ENCODE measurements at places on chromosomes 2 and 18.

DNA sequence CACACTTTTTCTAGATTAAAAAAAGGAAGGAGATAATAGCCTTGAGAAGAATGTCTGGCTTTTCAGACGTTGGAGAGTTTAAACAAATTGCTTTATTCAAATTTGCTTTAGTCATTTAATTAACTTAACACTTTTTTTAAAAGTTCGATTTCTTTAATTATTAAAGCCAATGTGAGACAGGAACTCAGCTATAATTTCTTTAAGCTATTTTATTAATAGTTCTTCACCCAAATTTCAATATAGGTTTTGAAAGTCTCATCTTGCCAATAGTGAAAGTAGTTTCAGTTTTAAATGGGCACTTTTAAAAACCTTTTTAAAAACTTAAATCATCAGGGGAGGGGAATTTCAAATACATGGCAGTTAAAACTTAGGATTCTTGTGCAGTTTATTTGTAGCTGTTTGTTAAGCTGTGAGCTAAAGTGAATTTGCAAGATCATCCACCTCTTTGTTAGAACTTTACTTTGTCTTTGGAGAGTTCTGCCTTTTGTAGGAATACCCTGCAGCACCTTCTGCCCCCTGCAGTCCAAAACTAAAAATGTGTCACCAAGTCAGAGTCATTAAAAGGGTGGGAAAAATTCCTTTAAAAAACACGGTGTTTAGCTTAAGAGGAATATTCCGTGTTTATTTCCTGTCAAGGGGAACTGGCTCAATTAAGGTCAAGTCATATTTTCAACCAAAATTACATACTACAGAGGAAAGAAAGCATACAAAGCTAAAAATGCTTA is 4.6 kb downstream of the TGIF1 start:
- DNase-seq, result no peak

DNA sequence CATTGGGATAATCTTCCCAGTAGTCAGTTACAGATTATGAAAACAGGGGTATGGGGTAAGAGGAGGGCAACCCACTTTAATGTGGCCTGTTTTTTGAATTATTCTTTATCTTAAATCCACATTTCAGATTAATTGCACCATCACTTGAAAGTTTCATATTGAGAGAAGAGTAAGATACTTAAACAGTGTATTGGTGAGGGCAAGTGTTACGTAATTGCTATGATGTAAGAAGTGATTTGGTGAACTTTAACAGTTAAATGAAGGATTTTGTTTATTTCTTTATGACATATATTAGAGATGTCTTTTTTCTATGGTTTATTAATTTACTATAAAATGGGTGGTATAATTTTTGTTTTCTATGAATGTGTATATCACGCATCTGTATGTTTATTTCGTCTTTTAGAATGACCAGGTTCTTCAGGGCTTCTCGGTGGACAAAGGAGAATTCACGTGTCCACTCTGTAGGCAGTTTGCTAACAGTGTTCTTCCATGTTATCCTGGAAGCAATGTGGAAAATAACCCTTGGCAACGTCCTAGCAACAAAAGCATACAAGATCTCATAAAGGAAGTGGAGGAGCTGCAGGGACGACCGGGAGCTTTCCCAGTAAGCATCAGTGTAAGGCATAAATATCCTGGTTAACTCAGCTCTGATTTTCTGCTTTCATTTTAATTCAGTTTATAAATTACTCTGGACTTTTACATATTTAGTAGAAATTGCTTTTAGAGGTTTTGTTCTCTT is 171.2 kb upstream of the MYO3B start:
- no peak for DNase-seq

DNA sequence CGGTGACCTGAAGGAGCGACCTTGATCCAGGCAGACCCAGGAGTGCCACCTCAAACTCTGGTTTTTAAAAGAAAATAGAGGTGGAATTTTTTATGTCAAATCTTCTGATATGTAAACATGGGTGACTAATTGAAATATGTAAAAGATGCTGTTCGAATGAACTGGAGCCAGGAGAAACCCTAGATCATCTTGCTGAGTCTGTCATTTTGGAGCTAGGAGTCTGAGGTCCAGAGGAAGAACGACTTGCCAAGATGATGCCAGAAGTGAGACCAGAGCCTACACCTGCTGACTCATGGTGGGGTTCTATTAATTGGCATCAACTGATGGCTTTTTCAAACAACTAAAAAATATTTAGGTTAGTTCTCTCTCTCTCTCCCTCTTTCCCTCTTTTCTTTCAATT is 74.1 kb downstream of the ACAA2 start:
- no peak for DNase-seq

DNA sequence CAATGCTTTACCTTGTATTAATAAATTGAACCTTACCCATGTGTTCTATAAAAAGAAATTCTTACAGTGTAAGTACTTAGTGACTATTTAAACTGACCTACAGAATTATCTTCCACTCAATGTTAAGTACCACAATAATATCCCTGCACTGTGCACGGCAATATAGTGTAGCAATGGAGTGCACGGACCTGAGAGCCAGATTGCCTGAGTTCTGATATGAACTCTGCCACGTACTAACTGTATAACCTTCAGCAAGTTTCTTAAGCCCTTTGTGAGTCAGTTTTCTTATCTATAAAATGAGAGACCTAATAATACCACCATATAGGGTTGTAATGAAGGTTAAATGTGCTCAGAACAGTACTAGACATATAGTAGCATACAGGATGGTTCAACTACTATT is 66.2 kb downstream of the GPR39 start:
- DNase-seq, result no peak

DNA sequence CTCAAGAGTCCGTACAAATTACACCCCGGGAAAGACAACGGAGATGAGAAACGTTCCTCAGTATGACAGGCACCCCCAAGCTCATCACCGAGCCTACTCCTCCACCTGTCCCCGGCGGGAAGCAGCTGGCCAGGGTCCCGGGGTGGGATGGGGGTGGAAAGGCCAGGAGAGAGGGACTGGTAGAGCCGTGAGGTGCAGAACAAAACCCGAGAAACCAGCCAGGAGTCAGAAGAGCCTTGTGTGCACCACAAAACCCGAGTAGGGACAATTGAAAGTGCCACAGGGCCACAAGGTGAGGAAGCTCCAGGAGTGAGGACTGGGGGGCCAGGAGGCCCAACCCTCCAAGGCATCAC is 75.5 kb upstream of the SALL3 start:
- DNase-seq, result no peak

DNA sequence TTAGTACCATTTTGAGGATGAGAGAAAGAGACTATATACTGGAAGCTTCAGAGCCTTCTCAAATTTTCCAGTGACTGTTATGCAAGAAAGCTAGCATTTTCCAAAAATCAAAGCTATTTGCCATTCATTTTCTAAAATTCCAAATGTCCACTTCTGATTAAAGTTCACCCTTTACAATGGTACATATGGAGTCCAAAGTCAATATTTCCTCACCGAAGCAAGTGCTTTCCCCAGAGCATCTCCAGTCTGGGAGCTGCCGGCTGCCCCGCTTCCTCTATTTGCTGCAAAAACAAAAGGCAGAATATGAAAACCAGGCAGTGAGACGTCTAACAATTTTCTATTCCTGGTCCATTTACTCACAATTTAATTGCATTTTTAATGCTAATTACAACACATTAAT is 302.0 kb upstream of the CCDC68 start:
- DNase-seq, result no peak

- DNase-seq, result no peak
These were observed 872.7 kb downstream of the DCDC2C start for GRCh38 chr2:4576075-4576474.

DNA sequence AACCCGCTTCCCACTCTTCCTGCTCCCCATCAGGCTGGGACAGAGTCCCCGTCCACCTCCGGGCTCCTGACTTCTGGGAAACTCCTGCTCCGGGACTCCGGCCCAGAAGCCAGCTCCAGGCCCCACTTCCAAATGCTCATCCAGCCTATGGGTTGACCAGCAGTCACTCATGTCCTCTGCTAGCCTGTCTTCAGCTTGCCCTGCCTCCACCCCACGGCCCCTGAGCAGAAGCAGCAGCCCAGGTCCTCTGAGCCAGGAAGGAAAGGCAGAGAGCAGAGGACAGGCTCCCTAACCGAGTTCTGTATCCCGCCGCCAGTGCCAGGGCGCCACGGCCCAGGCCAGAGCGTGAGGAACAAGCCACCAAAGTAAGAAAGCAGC is 86.4 kb upstream of the ID2 start:
- DNase-seq, result no peak

GRCh38 chr18:58611395-58612131 is 17.3 kb downstream of the ALPK2 start:
- no peak for DNase-seq

- DNase-seq, result no peak
These were observed 97.4 kb downstream of the LRP1B start for GRCh38 chr2:142033393-142033792.

- DNase-seq, result no peak
These were observed 115.3 kb upstream of the RIOK3 start for GRCh38 chr18:23337599-23338444.

GRCh38 chr18:63348508-63349136 is 18.4 kb downstream of the KDSR start:
- DNase-seq, result no peak

All from SK-N-MC (cell line).